ENCODE measurements at places on chromosomes 5 and 9.

DNA sequence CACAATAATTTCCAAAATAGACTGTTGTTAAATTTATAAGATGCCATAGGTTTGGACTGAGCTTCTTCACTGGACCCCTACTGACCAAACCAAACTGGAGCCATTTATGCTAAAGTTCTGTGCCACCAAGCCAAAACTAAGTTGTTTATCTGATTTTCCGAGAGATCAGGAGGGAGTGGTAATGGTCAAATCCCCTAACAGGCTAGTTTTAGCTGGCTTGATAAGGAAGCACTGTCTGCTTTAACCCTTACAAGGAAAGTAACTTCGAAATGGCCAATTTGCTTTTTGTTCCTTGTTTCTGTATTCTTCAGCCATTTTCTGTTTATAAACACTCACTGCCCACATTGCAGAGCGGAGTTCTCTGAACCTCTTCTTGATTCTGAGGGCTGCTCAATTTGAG lies 246.8 kb upstream of the TUT7 start:
- DNase-seq, result no peak

GRCh38 chr9:131808291-131808690 lies 68.4 kb upstream of the RAPGEF1 start:
- no peak for DNase-seq

GRCh38 chr9:21653091-21653490 lies 149.3 kb upstream of the MTAP start:
- DNase-seq, result no peak

DNA sequence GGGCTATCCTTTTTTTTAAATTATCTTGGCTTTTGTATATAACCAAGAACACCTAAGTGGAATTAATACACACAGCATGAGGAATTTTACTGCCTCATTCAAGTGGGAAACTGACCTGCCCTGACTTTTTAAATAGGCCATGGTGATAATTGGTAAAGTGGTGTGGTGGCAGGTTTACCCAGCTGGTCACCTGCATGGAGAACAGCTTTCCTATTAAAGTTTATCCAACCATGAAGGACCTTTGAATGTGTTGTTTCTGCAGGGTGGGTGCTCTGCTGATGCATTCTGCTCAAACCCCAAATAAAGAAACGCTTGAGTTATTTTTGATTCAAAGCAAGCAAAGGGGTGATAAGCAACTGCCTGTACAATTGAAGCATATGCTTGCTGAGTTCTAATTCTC lies 261.0 kb upstream of the GRIN3A start:
- no peak for DNase-seq

DNA sequence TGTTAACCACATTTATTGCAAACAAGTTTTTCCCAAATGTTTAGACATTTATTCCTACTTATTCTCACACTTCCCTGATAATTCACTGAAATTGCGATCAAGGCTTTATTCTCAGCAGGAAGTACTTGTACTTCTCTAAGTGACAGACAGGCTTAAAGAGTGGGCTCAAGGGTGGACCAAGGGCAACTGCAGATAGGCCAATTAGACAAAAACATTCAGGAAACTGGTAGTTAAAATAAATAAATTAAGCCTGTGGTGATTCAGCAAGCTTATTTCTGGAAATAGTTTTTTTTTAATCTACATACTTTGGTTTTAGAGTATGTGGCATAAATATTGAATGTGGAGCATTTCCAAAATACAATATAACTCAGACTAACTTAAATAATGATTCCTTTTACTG lies 136.1 kb downstream of the UGCG start:
- DNase-seq, result no peak

- no peak for DNase-seq
Observed at GRCh38 chr5:90909940-90910339, 351.3 kb downstream of the ADGRV1 start.

GRCh38 chr9:127558581-127559246 lies 53.4 kb upstream of the STXBP1 start:
- DNase-seq, result no peak

DNA sequence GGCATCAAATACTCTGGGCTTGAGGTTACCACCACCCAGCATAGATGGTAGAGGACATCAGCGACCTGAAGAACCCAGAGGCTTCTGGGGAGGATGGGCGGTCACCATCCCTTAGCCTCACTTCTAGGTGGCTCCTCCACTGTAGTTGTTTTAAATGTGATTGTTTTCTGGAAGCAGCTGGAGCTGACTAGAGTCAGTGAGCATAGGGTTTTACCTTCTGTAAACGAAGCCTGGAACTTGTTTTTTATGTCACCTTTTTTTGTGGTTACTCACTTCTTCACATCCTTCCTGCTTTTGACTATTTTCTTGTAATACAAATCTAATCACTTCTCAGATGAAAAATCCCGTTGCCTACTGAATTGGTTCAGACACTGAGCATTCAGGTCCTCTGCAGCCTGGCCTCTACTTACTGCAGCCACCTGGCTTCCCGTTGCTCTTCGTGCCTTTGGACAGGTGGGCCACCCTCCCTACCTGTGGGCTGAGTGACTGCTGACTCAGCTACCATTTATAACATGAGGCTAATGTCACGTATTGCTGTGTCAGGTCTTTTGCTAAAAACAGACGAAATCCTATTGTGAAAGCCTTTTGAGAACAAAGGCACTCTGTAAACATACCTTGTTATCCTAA lies 167.8 kb downstream of the MAN2A1 start:
- no peak for DNase-seq

DNA sequence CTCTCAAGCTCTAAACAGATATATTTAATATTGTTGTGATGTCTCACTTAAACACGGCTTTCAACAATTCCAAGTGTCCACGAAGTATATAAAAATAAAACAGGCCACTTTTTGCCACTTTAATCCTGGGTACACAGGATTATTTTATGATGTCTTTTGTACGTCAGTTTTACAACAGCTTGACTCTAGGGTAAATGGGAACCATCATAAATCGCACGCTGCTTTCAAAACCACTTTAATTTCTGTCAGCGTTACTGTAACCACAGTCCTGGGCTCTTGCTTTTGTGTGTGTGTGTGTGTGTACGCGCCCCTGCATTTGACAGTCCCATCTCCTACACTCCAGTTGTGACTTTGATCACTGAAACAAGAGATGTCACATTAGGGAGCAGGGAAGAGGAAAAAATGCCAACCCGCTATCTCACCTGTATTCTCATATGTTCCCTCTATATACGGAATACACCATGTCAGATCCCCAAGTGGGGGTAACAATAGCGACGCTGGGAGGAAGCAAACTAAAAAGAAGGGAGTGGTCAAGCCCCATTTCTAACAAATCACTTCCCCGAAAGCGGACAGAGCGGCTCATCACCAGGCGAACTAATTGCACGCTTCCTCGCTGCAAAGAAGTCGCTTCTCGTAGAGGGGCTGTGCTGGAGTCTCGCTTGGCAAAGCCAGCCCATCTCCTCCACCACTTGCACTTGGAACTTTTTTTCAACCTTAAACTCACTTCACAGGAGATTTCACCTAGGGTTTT lies 1.2 kb downstream of the BNC2 start:
- no peak for DNase-seq

- no peak for DNase-seq
Observed at GRCh38 chr9:112831281-112831851, 59.3 kb downstream of the SLC46A2 start.

DNA sequence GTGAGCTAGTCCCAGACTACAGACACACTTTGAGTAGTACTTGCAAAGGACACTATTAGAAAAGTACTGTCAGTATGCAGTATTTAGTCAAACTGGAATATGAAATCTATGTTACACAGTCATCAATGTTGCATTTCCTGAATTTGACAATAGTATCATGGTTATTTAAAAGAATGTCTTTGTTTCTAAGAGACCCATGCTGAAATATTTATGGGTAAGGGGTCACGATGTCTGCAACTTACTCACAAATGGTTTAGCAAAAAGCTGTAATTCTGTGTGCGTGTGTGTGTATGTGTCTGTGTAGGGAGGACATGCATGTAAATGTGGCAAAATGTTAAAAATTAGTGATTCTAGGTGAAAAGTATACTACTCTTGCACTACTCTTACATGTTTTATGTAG lies 105.6 kb downstream of the GOLPH3 start:
- no peak for DNase-seq

- DNase-seq, result no peak
Observed at GRCh38 chr5:117681431-117682254, 1107.0 kb upstream of the SEMA6A start.

DNA sequence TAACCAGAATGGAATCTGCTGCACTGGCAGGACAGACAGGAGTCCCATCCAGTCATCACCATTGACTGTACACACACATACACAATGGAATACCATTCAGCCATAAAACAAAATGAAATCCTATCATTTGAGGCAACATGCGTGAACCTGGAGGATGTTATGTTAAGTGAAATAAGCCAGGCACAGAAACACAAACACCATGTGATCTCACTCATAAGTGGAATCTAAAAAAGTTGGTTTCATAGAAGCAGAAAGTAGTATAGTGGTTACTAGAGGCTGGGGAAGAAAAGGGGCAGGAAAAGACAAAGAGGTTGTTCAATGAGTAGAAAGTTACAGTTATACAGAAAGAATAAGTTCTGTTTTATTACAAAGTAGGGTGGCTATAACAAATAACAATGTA lies 884.0 kb upstream of the ACO1 start:
- DNase-seq, result no peak

DNA sequence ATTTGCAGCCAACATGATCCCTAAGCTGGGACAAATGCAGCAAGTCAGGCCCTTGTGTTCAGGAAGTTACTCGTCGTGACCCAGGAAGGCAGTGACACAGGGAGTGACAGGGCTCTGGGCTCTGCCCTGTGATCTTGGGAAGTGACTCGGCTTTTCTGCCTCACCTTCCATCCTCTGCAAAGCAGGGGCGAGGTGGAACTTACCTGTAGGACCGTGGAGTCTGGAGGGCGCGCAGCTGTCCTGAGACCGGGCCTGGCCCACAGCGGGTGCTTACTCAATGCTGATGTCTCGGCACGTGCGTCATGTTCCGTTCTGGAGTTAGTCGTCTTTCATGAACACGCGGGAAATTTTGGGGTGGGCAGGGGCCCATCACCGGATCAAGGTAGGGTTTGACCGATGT lies 22.8 kb upstream of the LPCAT1 start:
- DNase-seq, result no peak
